ENCODE measurements at places on chromosomes 12 and 14. TPM values are rescaled to one million over a fixed set of nuclear protein-coding genes. Genes with fewer than 3 reads are reported as not detected.

The CDKN1B gene
- total RNA-seq = 35.1 TPM

The TTC6 gene
- total RNA-seq = not detected

The KRT75 gene
- not detected for total RNA-seq

The CCDC197 gene
- not detected for total RNA-seq

The TPPP2 gene
- total RNA-seq = not detected

The PPP1R1A gene
- total RNA-seq = not detected

The LRP1 gene
- total RNA-seq = 209 TPM

The TPH2 gene
- total RNA-seq = not detected

The C14orf132 gene
- 0.11 TPM for total RNA-seq

The ITGB7 gene
- not detected for total RNA-seq

The SLC17A8 gene
- total RNA-seq = not detected

The LGR5 gene
- total RNA-seq = 7.5 TPM

The KRT71 gene
- under 0.01 TPM for total RNA-seq

The ANO2 gene
- total RNA-seq = 0.39 TPM

The CBLN3 gene
- total RNA-seq = 0.87 TPM

Data from placental epithelial cell (primary cell).